ENCODE measurements at places on chromosomes 16 and 17.

- DNase-seq: peak; percentile 46
These were observed 34.8 kb downstream of the SOST start for GRCh38 chr17:43723697-43724359.

DNA sequence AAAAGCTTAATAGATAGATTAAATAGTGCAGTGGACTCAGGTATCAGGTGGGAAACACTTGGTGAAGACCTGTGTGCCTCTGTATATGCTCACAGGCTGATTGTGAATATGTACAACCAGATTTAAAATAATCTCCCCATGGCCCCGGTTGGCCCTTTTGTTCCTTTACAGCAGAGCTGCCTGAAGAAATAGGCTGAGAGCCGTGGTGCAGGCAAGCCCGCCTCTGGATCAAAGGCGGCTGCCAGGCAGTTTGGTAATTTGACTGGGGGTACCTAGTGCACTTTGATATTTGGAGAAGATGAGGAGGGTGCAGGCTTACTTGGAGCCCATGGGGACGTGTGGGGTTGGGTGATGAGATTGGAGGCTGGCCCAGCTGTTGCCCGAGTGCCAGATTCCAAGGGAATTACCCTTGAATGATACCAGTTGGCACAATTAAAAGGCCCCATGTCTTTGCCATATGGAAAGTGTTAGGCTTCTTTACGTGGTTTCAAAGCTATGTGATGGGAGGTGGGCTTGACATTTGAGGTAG is 5.0 kb downstream of the NKD1 start:
- no peak for DNase-seq

- DNase-seq: no peak
These were observed at the start of gene HOXB4 for GRCh38 chr17:48577946-48578615. HOXB4 (minus strand) TSS chr17:48578350; CDS start chr17:48578319, 31 bp downstream.

GRCh38 chr16:87832137-87832527 is 37.2 kb downstream of the SLC7A5 start:
- no peak for DNase-seq

- no peak for DNase-seq
These were observed 6.2 kb downstream of the SHBG start for GRCh38 chr17:7636163-7636562.
